Stimulated activated CD8-positive, alpha-beta memory T cell treated with anti-CD3 and anti-CD28 coated beads, Interleukin-7, amount 100 ng/mL, for 24 hours (primary cell): ENCODE measurements at places on chromosomes 13 and 19.

GRCh38 chr19:11198769-11199424 lies 1.6 kb upstream of the KANK2 start:
- no peak for DNase-seq

DNA sequence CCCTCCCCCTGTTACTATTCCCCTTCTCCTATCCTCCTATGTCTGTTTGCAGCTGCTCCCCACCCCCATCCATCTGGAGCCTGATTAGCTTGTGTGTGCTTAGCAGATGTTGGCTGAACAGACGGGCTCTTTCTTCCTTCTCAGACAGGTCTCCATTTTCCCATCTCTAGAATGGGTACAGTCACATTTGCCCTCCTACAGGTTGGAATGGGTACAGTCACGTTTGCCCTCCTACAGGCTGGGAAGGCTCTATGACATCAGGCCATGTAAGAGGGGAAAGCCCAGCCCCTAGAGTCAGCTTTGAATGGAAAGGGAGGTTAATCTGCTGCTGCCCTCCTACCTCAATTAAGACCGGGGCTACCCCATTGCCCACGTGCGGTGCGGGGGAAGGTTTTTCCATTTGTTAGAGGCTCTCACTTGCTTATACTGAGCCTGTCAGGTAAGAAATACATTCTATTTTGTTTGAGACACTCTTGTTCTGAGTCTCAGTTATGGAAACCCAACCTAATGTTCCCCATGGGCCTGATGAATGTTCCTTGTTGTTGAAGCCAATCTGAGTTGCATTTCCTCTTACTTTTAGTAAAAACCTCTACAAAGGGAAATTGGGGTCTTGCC lies 2.2 kb upstream of the CLEC17A start:
- DNase-seq, result no peak

DNA sequence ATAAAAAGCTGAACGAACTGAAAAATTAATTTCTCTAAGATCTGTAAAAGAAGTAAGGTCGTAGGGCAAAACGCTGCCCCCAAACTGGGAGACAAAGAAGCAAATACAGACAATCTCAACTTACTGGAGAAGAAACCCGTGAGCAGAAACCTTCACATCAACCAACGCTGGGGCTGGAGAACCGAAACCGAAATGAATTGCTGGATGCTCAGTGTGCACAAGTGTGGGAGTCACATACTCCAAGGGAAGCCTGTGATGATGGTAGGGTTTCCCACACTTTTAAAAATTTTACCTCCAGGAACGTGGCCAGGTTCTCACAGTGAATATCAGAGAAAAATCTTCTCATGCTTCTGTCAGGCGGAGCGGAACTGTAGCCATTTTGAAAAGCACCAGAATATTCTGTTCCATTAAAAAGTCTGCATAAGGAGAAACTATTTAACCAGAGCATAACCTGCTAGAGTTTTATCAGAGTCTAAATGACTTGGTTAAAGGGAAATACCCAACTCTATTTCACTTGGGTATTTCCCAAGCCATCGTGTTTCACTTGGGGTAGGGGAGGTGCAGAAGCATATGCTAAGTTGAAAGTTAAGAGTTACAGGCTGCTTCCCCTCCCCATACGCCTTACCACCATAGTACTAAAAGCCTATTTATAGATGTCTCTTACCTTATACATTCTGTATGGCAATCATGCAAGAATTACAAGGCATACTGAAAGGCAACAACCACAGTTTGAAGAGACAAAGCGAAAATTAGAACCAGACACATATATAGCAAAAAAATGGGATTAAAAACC lies 110.5 kb upstream of the SLITRK1 start:
- DNase-seq, result no peak

DNA sequence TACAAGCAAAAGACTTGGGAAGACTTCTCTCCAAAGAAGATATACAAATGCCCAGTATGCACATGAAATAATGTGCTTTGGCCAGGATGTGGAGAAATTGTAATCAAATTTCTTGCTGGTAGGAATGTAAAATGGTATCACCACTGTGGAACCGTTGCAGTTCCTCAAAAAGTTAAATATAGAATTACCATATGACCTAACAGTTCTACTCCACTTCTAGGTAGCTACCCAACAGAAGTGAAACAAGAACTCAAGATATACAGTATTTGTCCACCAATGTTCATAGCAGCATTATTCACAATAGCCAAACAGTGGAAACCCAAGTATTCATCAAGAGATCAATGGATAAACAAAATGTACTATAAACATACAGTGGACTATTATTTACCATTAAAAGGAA lies 95.0 kb upstream of the KLF5 start:
- no peak for DNase-seq

- DNase-seq, result no peak
Measured at GRCh38 chr19:14363183-14364097, 17.8 kb upstream of the ADGRE5 start.
